Vein endothelial cell (primary cell): ENCODE measurements at places on chromosomes 1 and 21. TPM values are rescaled to one million over a fixed set of nuclear protein-coding genes. Genes with fewer than 3 reads are reported as not detected.

S100A1 gene
- 0.38 TPM in 1 of 2 replicates, not detected in the other for total RNA-seq

NTMT2 gene
- not detected in 2 replicates for total RNA-seq

NID1 gene
- 167 and 256 TPM in 2 replicates for total RNA-seq

RNU1-2 gene
- total RNA-seq: under 0.01 TPM in 2 replicates

PLA2G2D gene
- total RNA-seq: not detected in 2 replicates

FCRLB gene
- total RNA-seq: 0.65 and 2.7 TPM in 2 replicates

TAS1R2 gene
- not detected in 2 replicates for total RNA-seq

SLC2A1 gene
- total RNA-seq: 60.3 and 86.9 TPM in 2 replicates

FCRLA gene
- 0.10 TPM in 1 of 2 replicates, not detected in the other for total RNA-seq

DHDDS gene
- 49.3 and 65.6 TPM in 2 replicates for total RNA-seq

TCP10L gene
- total RNA-seq: not detected in 2 replicates

PPM1J gene
- 0.98 and 1.1 TPM in 2 replicates for total RNA-seq

G0S2 gene
- 0.57 and 4.6 TPM in 2 replicates for total RNA-seq

C1orf87 gene
- not detected in 2 replicates for total RNA-seq

TNFSF4 gene
- total RNA-seq: 11.8 and 19.4 TPM in 2 replicates

LINGO4 gene
- total RNA-seq: not detected in 2 replicates

LMX1A gene
- not detected in 2 replicates for total RNA-seq

NECAP2 gene
- 171 and 178 TPM in 2 replicates for total RNA-seq

COL9A2 gene
- 0.19 and 0.33 TPM in 2 replicates for total RNA-seq

CHRM3 gene
- total RNA-seq: 1.1 and 2.0 TPM in 2 replicates

LRRC7 gene
- 0.48 and 0.65 TPM in 2 replicates for total RNA-seq

DNAJC28 gene
- total RNA-seq: 2.0 and 2.4 TPM in 2 replicates

CFHR2 gene
- not detected in 2 replicates for total RNA-seq

HTR6 gene
- under 0.01 TPM in 1 of 2 replicates, not detected in the other for total RNA-seq

GGPS1 gene
- total RNA-seq: 19.1 and 21.9 TPM in 2 replicates

NUDT4B gene
- 131 and 173 TPM in 2 replicates for total RNA-seq

GBP2 gene
- total RNA-seq: 52.9 and 66.5 TPM in 2 replicates

TNFRSF4 gene
- total RNA-seq: 2.0 and 3.6 TPM in 2 replicates

KRTAP12-2 gene
- total RNA-seq: not detected in 2 replicates

DDOST gene
- 284 and 289 TPM in 2 replicates for total RNA-seq

PGLYRP4 gene
- not detected in 2 replicates for total RNA-seq

CALML6 gene
- total RNA-seq: under 0.01 and 0.19 TPM in 2 replicates

FAM177B gene
- total RNA-seq: not detected in 2 replicates

SLC30A7 gene
- total RNA-seq: 63.7 and 67.5 TPM in 2 replicates

CD101 gene
- 0.10 and 0.65 TPM in 2 replicates for total RNA-seq

FNBP1L gene
- 63.4 and 82.3 TPM in 2 replicates for total RNA-seq

CDCA8 gene
- total RNA-seq: 8.8 and 18.6 TPM in 2 replicates

KCND3 gene
- total RNA-seq: under 0.01 TPM in 2 replicates

MATN1 gene
- total RNA-seq: under 0.01 TPM in 1 of 2 replicates, not detected in the other

USH2A gene
- not detected in 2 replicates for total RNA-seq

GBP5 gene
- total RNA-seq: under 0.01 and 0.38 TPM in 2 replicates

SLAMF9 gene
- not detected in 2 replicates for total RNA-seq

UBXN10 gene
- total RNA-seq: under 0.01 TPM in 1 of 2 replicates, not detected in the other

PRKAB2 gene
- 7.2 and 8.1 TPM in 2 replicates for total RNA-seq
